ENCODE measurements at places on chromosomes 5 and 9.

DNA sequence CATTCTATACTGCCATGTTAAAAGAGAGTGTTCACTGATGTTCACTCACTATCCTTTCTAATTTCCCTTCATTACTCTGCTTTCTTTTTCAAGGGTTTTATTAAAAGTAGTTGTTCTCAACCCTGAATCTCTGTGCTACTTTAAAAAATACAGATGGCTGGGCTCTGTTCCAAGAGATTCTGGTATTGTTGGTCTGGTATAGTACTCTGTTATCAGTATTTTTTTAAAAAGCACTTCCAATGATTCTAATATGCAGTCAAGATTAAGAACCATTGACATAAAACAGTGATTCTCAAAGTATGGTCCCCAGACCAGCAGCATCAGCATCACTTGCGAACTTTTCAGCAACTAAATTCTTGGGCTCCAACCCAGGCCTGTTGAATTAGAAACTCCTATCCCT, 77.0 kb upstream of the STARD4 start:
- DNase-seq: no peak

- no peak for DNase-seq
Measured at GRCh38 chr5:133842846-133843611, 125.4 kb downstream of the C5orf15 start.

DNA sequence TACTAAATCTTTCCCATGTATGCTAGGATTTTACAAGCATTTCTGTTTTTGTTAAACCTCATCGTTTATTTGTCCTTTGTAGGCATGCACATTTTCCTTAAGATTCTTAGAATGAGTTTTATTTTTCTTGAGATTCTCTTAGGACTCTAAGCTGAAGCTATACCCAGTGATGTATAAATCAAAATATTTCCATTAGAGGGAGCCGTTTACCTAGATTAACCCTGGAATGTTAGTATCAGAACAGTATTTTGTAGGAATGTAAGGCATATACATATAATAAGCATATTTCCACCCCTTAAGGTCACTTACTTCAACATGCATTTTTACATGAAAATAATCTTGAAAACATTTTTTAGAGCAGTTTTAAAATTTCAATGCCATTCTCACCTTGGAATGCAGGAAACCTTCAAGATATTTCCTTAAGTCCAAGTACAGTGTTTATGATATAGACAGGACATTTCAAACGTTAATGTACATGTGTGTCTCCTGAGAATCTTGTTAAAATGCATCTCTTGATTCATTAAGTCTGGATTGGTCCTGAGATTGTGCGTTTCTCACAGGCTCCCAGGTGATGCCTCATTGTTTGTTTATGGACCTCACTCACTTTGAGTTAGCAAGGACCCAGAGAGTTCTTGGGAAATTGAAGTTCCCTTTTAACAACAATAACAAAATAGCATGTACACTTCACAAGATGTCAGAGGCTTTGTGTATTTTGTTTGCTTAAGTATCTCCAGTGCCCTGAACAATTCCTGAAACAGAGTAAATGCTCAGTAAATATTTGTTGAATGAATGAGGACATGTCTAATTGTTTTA, 34.9 kb upstream of the FCHO2 start:
- peak; percentile 28 for DNase-seq

- no peak for DNase-seq
Measured at GRCh38 chr5:112339761-112340160, 79.3 kb downstream of the EPB41L4A start.

DNA sequence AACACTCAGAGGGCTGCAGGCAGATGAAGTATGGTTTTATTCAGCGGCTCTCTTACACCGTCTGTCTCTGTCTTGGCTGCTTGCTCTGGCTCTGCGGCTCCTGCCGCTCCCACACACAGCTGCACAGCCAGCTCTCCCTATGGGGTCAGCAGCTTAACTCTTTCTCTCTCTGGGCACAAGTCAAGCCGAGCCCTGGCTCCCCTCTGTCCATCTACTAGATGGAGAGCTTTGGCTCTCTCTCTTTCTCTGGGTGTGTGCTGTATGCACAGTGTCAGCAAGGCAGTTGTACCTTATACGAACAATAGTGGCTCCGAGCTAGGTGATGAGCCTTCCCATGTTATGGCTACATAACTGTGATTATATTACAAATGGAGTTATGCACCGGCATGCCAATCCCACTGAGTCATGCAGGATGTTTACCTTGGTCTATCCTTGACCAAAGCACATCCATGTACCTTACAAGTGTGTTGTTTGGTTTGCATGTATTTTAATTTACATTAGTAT, 19.3 kb upstream of the PPP2CA start:
- DNase-seq: peak; percentile 39

DNA sequence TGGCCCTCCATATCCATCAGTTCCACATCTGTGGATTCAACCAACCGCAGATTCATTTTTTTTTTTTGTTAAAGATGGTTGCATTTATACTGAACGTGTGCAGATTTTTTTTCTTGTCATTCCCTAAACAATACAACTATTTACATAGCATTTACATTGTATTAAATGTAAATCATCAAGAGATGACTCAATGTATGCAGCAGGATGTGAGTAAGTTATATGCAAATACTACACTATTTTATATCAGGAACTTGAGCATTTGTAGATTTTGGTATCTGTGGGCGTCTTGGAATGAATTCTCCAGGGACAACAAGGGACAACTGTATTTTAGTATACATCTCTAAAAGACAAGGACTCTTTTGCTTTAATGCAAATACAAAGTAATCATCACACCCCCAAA, 299.2 kb upstream of the ZNF608 start:
- DNase-seq: no peak

- DNase-seq: no peak
Measured at GRCh38 chr5:148788636-148789035, 37.8 kb upstream of the ADRB2 start.

GRCh38 chr9:37248651-37249163, 128.3 kb downstream of the ZCCHC7 start:
- DNase-seq: no peak

GRCh38 chr5:113293975-113294310, 140.8 kb downstream of the TSSK1B start:
- peak; percentile 50 for DNase-seq

DNA sequence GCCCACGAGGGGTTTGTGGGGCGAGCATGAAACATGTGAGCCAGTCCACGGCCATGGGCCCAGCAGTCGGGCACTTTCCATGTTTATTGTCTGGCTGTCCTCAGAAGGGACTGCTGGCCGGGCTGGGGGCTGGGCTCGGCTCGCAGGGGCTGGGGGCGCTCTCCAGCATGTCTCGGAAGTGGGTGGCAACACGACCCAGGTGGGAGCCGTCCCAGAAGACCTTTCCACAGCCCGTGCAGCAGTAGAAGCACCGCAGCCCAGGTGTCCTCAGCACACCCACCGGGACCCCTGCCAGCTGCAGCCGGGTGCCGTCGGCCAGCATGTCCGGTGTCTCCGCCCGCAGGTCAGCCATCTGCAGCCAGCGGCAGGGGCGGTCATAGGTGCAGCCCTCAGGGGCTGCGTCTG, 4.8 kb upstream of the NRARP start:
- no peak for DNase-seq

GRCh38 chr5:96968614-96969013, 32.7 kb downstream of the LNPEP start:
- no peak for DNase-seq

GRCh38 chr5:179621551-179622214, 1.8 kb downstream of the HNRNPH1 start:
- DNase-seq: no peak

DNA sequence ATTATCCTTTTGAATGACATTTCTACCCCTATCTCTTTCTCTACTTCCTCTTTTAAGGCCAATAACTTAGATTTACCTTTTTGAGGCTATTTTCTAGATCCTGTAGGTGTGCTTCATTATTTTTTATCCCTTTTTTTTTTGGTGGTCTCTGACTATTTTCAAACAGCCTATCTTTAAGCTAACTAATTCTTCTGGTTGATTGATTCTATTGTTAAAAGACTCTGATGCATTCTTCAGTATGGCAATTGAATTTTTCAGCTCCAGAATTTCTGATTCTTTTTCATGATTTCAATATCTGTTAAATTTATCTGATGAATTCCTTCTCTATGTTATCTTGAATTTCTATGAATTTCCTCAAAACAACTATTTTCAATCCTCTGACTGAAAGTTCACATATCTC, 7.4 kb upstream of the SLC36A3 start:
- no peak for DNase-seq

GRCh38 chr9:32454280-32454679, 69.8 kb downstream of the ACO1 start:
- no peak for DNase-seq

DNA sequence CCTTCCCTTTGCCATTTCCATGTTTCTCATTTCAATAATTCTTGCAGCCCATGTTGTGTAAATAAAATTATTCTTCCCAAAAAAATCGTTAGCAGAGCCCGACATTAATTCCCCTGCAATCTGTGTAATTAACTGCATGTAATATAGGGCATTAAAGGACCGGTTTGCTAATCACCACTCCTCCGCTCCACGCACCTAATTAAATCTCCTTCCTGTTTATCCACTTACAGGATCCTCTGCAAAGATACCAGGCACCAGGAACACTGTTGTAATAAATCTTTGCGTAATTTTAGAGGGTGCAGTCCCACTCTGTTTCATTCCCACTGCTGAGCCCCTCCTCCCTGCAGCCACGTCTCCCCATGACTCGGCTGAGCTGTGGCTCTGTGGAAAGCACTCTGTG, 105.0 kb upstream of the PPP1R26 start:
- DNase-seq: no peak

DNA sequence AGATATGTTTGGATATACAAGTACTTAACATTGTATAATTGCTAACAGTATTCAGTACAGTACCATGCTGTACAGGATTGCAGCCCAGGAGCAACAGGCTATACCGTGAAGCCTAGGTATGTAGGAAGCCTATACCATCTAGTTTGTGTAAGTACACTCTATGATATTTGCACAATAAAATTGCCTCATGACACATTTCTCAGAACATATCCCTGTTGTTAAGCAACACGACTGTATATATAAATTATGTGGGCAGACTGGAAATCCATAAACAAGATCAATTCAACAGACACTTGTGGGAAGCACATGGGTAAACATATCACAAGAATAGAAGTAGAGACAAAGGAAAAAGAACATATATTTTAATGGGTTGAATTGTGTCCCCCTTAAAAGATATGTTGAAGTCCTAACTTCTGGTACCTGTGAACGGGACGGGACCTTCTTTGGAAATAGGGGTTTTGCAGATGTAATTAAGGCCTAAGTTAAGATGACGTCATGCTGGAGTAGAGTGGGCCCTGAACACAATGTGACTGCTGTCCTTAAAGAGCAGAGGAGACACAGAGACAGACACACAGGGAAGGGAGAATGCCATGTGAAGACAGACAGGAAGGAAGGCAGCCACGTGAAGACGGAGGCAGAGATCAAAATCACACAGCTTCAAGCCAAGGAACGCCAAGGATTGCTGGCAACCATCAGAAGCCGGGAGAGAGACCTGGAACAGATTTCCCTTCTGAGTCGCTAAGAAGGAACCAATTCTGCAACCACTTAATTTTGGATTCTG, 76.3 kb downstream of the SCAI start:
- peak; percentile 31 for DNase-seq

- no peak for DNase-seq
Measured at GRCh38 chr9:36049408-36049807, 12.7 kb downstream of the RECK start.

DNA sequence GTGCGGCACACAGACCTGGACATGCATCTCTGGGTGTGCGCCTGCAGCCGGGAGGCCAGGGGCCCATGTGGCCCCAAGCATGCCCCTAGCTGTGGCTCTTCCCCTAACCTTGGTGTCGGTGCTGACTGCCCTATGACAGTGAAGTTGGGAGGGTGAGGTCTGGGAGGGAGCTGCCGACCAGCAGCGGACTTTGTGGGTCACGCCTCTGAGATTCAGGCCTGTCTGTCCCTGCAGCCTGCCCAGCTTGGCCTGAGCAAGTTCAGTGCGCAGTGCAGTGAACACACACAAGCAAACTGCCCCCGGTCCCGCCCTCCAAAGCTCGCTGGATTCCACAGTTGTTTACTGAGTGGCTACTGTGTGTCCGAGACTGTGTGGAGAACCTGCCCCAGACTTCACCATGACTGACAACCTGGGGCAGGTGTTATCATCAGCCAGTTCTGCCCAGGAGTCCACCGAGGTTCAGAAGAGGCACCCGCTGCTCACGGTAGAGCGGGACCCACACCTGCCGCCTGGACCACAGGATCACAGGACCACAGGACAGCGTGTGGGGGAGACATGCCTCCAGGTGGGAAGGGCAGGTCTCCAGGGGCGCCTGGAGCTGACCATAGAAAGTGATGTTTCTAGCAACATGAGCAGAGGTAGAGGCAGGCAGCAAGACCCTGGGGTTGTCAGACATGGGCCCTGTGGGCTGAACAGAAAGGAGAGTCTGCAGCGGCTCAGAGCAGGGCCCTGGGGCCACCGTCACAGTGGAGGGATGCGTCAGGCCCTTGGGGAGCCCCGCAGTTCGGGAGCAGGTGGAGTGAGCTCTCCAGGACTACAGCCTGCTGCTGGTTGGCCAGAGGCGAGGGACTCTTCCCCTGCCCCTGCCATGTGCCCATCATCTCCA, 105.1 kb downstream of the PHF2 start:
- DNase-seq: no peak

DNA sequence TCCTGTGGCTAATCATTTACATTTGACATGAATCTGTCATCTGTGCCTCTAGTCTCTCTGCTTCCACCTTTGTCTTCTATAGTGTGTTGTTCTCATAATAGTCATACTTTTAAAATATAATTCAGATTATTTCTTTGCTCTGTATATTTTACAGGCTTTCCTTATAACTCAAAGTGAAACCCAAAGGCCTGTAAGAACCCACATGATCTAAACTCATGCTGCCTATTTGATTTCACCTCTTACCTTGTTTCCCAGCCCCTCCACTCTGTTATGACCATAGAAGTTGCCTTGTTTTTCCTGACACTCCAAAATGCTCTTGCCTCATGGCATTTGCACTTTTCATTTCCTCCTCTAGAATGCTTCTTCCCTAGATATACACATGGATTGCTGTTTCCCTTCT, 74.2 kb downstream of the COMMD10 start:
- no peak for DNase-seq

DNA sequence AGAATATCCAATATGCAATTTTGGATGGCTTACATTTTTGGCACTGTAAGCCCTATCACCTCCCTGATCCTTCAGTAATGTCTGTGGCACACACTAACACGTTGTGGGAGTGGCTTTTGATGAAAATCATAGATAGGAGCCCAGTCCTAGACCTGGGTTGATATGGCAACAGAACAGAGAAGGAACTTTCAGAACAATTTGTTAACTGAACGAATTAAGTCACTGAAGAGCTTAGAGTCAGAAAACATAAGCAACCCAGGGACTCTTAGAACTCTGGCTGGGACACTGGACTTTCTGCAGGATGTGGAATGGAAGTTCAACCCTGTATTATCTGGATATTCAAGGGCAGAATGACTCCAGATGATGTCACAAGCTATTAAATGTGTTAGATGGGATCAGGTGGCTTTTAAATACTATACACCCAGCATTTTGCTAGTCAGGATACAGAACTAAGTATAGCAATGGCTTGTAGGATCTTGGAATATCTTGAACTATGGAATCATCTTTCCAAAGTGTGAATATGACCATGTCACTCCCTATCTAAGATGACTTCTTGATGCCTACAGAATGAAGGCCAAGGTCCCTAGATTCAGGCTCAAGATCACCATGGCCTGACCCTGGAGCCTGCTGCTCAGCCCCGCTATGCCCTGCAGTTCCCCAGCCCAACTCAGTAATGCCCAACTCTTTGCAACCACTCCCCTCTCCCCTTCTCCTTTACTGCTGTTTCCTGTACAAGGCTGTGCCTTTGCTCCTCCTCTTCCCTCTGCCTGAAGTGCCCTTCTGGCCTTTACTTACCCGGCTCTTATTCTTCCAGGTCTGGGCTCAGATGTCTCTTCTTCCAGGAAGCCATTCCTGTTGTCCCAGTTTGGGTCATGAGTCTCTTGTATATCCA, 42.8 kb downstream of the VLDLR start:
- no peak for DNase-seq

All from GM03348 (cell line).